Hepatocyte (in vitro differentiated cells): ENCODE measurements at places on chromosomes 6 and 20. TPM values are rescaled to one million over a fixed set of nuclear protein-coding genes. Genes with fewer than 3 reads are reported as not detected.

The LGSN gene
- polyA plus RNA-seq = 0.73 and 2.6 TPM in 2 replicates

The OR2J3 gene
- not detected in 2 replicates for polyA plus RNA-seq

- no peak for DNase-seq
Observed at GRCh38 chr6:157266274-157267101, 56.8 kb downstream of the TMEM242 start.

DNA sequence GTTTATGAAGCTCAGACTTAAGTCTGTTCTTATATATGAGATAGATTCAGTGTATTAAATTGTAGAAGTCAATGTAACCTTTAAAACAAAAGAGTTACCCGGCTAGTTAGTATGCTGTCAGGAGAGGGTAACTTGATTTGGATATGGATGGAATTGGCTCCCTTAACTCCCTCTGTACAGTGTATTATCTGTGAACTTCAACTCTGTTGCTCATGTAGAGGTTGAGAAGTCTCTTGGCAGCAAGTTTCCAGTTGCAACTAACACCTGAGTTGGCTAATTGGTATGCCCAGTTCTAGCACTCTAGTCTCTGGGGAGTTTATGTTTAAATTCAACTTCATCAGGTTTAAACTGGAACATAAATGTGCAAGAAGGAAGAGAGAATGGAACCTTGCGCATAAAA is 111.0 kb downstream of the NCOA3 start:
- DNase-seq = no peak

- no peak for DNase-seq
Observed at GRCh38 chr6:101931766-101932165, 538.3 kb downstream of the GRIK2 start.
